ENCODE measurements at places on chromosomes 6 and 20.
A peak's percentile ranks its signal among the peaks of the same experiment; 100 is the strongest.

GRCh38 chr6:152845421-152845820 lies 94.8 kb downstream of the VIP start:
- no peak for DNase-seq

- no peak for DNase-seq
Measured at GRCh38 chr6:52570291-52570700, 6.6 kb downstream of the TRAM2 start.

DNA sequence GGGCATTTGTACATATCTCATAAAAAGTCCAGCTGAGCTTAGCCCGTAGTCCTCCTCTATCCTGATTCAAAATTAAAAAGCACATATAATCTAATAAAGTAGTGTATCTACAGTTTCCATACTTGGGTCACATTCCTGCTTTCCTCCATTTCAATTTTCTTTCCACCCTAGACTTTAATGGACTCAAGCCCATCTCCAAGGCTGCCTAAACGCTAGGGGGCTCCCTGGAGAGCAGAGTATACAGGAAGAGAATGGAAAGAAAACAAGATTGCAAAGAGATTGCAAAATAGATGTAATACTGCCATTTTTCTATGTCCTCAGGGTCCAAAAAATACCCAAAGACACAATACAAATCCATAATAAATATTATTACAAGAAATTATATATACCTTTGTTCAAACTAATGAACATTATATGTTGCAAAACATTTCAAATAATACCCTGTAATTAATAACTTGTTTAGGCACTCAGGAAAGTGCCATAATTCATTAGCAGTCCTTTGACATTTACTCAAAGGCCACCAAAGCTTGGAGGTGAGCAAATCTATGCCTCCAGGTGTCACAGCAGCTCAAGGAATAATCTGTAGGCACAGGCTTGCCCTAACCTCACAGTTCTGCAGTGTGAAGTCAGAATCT lies 2.4 kb upstream of the MCM3 start:
- peak; percentile 48 for DNase-seq

- no peak for DNase-seq
Measured at GRCh38 chr6:25332165-25332564, 53.0 kb downstream of the CARMIL1 start.

DNA sequence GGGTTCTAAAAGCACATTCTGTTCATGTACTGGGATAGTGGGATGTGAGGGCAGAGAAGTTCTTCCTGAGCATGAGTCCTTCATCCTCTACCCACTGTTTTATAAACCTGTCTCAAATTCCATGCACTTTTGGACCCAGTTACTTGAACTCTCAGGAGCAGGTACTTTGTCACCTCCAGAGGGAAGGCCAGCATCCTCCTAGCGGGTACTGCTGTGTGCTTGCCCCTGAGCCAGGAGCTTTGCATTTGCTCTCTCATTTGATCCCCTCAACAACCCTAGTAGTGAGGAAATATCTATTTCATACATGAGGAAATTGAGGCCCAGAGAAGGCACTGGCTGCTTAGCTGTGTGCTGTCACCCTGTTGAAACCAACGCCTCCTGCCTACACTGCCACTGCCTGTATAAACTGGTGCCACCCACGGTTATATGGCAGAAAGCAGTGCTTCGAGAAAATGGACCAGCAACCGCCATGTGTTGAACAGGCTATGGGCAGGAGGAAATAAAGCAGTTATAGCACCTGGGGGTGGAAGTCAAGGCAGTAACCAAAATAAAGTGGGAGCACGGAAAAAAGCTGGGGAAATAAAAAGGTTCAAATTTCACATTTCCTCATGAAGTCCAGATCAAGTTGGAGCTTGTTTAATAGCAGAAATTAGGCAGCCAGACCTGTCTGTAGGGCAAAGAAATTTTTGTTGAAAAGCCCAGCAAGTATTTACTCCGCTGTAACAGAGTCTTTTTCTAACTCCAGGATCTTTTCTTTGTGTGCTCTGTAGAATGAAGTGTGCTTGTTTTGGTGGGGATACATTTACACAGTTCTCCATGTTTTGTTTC lies 38.0 kb downstream of the KLHL31 start:
- no peak for DNase-seq

GRCh38 chr6:24980507-24981385 lies 45.0 kb upstream of the RIPOR2 start:
- no peak for DNase-seq

- DNase-seq = no peak
Measured at GRCh38 chr6:168602576-168602975, 161.6 kb downstream of the SMOC2 start.

GRCh38 chr6:137416376-137417109 lies 77.7 kb downstream of the OLIG3 start:
- no peak for DNase-seq

- DNase-seq = no peak
Measured at GRCh38 chr6:54601600-54602300, 244.8 kb upstream of the FAM83B start.

DNA sequence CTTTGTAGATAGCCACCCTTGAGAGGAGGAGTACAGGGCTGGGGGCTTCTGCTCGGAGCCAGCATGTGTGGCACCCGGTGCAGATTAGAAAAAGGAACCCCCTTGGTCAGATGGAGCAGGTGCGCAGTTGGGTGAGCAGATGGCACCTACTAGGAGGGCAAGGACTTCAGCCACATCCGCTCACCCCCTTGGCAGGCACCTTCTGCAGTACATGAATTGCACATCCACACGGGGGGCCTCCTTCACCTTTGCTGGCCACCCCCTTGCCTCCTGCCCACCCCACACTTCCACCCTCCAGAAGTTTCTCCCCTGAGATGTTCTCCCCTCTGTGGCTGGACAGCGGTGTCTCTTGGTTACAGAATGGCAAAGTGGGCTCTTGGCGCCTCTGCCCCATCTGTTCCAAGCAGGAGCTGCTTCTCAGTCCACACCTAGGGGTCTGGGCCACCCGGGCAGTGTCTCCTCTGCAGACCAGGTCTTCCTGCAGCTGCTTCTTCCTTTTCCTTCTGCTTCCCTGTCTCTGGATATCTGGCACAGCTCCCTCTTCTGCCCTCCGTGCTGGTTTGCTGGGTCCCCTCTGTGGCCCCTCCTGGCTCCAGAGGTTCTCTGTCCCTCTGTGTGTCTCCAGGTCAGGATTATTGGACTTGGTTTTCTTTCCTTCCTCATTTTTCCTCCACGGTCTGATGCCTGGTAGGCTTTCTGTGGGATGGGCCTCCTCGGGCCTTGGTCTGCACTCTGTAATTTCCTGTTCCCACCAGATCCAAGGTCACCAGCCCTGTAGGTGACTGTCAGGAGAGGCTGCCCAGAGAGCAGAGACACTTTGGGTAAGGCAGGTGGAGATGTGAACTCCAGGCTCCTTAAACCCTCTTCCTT lies 4.1 kb downstream of the MDFI start:
- no peak for DNase-seq

DNA sequence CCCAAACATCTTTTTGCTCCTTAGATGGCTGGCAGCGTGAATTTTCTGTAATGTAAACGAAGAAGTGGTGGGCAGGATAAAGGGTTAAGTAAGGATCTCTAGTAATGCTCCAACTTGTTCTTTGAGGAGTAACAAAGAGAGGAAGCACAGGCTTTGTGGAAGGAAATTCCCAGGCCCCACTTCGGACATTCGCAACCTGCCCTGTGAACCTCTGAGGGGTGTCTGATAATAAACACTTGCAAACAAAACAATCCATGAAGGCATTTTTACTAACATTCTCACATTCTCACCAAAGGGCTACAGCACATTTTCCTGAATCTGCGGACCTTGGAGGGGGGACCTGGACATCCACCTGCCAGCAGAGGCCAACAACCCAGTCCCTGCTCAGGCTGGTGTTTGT lies 25.8 kb upstream of the ADGRF5 start:
- DNase-seq = no peak

DNA sequence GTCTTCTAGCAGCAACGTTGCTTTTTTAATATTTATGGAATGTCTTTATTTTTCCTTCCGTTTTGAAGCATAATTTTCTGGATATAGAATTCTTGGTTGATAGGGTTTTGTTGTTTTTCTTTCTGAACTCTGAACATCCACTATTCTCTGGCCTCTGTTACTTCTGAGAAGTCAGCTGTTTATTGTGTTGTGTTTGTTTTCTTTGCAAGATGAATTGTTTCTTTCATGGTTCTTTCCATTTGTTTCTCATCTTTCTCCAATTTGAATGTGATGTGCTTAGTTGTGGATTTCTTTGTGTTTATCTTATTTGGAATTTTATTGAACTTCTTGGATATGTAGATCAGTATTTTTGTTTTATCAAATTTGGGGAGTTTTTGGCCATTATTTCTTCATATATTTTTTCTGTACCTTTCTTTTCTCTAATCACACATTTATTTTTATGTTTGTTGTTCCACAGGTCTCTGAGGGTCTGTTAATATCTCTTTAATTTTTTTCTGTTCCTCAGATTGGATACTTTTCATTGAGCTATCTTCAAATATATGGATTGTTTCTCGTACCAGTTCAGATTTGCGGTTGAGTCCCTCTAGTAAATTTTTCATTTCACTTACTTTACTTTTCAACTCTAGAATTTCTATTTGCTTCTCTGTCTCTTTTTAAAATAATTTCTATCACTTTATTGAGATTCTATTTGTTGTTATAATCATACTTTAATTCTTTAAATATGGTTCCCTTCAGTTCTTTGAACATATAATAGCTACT lies 18.0 kb downstream of the HIVEP1 start:
- no peak for DNase-seq

DNA sequence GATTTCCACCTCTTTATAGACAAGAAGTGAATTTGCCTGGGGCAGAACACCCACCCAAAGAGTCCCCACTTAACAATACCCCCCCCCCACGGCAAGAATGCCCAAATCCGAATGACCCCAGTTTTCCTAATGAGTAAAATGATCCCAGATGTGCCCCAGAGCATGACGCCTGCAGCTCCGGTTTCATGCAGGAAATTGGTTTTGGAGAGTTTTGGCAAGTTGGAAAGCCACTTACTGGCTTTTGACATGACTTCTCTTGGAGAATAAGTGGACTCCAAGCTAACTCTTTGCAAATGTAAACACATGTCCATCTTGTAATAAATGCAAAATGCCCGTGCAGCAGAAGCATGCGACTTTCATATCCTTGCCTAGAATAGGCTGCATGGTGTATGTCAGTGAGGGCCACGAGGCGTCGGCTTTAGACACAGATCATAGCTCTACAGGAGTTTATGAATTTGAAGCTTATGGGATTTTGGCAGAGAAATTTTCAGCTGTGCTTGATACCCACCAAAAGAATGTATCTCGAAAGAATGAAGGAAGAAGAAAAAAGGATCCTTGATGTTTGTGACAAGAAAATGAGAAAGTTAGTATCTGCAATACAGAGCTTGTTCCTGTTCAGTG lies 24.2 kb downstream of the EDN3 start:
- no peak for DNase-seq

- peak; percentile 45 for DNase-seq
Measured at GRCh38 chr6:146028252-146028795, 538 bp upstream of the GRM1 start.

DNA sequence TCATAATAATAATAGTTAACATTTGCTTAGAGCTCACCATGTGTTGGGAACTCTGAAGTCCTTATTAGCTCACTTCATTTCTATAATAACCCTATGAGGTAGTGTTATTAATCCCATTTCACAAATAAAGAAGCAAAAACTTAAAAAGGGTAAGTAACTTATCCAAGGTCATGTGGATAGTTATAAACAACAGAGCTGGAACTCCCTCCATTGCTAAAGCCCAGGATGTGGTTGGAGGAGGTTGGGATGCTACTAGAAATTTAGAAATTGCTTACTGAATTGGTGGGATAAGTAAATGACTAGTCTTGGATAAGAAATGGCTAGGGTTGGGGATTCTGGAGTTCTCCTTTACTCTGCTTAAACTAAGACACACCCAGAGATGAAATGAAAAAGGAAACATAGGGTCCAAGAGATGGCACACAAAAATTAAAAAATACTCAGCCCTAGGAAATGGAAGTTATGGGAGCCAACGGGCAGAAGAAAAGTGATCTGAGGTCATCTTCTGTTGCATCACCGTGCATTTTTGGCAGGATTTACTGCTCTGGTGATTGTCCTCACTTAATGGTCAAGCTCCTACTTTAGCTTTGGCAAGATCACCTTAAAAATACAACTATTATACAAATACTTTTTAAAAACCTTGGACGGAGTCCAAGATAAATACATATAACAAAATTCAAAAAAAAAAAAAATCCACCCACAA lies 7.7 kb upstream of the CLIC5 start:
- no peak for DNase-seq

- no peak for DNase-seq
Measured at GRCh38 chr20:17298171-17298570, 71.3 kb downstream of the PCSK2 start.

DNA sequence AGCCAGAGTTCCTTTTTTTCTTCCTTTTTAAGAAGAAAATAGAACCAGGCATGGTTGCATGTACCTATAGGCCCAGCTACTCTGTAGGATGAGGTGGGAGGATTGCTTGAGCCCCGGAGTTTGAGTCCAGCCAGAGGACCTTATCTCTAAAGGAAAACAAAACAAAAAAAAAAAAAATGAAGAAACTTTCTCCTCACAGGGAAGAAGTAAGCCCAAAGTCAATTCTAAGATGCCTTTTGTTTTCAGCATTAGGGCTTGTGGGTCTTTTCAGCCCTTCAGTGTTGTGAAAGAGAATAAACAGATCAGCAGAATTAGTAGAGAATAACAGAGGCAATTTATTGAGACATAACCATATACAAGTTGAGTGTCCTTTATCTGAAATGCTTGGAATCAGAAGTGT lies 26.8 kb downstream of the ZNF451 start:
- DNase-seq = no peak

GRCh38 chr6:89379281-89379680 lies 26.8 kb upstream of the UBE2J1 start:
- DNase-seq = no peak

GRCh38 chr6:137772541-137773250 lies 94.4 kb upstream of the TNFAIP3 start:
- DNase-seq = no peak

DNA sequence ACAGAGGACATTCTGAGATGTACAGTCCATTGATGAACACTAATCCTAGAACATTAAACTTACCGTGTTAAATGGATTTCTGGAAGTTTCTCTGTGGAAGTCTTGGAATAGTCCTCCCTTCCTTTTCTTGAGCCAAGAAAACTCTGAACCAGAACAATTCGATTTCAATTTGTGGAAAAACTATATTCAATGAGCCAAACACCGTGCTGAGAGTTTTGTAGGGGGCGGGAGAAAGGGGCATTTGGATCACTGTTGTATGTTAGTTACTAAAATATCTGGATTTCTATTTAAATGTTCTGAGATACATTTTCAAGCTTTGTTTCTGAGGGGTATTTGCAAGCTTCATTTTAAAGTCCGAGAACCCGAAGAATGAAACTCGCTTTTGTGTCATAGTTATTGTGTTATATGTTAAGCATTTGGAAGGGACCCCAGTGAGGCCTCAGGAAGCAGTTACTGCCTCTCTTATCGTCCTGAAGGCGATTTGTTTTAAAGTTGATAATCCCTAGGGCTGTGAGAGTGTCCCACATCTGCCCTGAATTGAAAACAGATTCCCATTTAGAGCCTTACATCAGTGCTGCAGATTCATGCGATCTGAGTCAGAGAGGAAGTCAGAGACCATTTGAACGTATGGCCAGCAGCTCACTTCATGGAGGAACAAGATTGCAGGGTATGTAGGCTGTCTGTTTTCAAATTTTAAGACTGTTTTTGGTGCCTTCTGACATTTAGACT lies 70.8 kb upstream of the SASH1 start:
- no peak for DNase-seq

Measured in GM13977 (cell line).